ENCODE measurements at places on chromosomes 5 and 9. TPM values are rescaled to one million over a fixed set of nuclear protein-coding genes. Genes with fewer than 3 reads are reported as not detected.

The SLC36A2 gene
- total RNA-seq = not detected

The CD72 gene
- total RNA-seq = not detected

The NR3C1 gene
- total RNA-seq = 31.4 TPM

The PNPLA7 gene
- 1.8 TPM for total RNA-seq

The GARNL3 gene
- 0.15 TPM for total RNA-seq

The APC gene
- total RNA-seq = 26.9 TPM

The NR2F1 gene
- 9.3 TPM for total RNA-seq

The CTXN3 gene
- not detected for total RNA-seq

The STXBP1 gene
- 15.5 TPM for total RNA-seq

The PCDHB3 gene
- 0.26 TPM for total RNA-seq

The RANBP6 gene
- 18.5 TPM for total RNA-seq

The BTNL3 gene
- not detected for total RNA-seq

The TMEM215 gene
- total RNA-seq = not detected

The TRAF2 gene
- 23.1 TPM for total RNA-seq

The GBGT1 gene
- total RNA-seq = 17.6 TPM

The CER1 gene
- not detected for total RNA-seq

The IL3 gene
- total RNA-seq = not detected

The MPDZ gene
- 27.2 TPM for total RNA-seq

The CDH9 gene
- total RNA-seq = not detected
